ENCODE measurements at places on chromosomes 16 and 17. TPM values are rescaled to one million over a fixed set of nuclear protein-coding genes. Genes with fewer than 3 reads are reported as not detected.

- no peak for DNase-seq
Observed at GRCh38 chr17:69130627-69131296, 10.9 kb downstream of the ABCA6 start.

GRCh38 chr17:10992106-10992880 is 154.4 kb upstream of the PIRT start:
- DNase-seq, result no peak

GRCh38 chr16:56048425-56049105 is 142.7 kb upstream of the GNAO1 start:
- DNase-seq, result no peak

- DNase-seq, result no peak
Observed at GRCh38 chr17:41457676-41458075, 9.5 kb downstream of the KRT32 start.

DNA sequence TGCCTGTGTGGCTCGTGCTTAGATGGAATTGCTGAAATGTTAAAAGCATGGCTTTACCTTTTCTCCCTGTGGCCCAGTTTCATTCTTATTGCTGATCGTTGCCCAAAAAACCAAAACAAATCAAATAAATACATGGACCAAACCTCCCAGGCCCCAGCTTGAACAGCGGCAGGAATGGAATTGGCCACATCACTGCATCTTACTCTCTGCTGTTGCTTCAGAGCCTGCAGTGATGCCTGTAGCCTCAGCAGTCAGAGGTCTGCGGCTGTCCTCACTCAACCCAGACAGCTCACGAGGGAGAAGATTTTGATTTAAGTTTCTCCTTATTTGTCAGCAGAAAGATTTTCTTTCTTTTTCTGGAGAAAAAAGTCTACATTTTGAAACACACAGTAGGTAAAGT is 91.5 kb downstream of the NPIPB11 start:
- no peak for DNase-seq

DNA sequence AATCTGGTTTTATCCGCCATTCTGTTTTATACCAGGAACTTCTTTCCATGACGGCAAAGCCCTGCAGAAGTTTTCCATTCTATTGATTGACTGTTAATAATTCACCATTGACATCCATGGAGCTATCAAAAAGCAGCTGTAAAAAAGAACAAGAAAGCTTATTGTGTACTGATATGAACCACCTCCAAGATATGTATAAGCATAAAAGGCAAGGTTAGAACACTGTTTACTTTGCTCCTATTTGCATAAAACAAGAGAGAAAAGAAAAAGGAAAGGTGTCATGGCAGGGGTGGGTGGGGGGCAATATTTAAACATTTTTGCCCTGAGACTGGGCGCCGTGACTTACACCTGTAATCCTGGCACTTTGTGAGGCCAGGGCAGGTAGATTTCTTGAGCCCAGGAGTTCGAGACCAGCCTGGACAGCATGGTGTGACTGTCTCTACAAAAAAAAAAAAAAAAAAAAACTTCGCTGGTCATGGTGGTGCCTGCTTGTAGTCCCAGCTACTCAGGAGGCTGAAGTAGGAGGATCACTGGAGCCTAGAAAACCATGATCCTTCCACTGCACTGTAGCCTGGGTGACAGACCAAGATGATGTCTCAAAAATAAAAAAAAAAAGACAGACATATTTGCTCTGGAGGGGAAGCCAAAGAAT is 52.5 kb downstream of the TMEM114 start:
- DNase-seq, result no peak

DNA sequence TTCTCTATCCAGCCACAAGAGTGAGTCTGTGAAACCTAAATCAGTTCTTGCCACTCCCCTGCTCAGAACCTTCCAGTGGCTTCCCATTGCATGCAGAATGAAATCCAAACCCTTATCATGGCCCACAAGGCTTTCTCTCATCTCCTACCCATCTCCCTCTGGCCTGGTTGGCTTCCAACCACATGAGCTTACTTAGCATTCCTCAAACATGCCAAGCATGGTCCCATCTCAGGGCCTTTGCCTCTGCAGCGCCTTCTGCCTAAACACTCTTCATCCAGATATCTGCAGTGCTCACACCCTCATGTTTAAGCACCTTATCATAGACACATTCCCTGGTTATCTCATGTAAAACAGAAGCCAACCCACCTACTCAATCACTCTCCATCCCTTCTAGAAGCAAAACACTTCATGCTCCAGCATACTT is 15.5 kb downstream of the TK2 start:
- no peak for DNase-seq

GRCh38 chr17:3956983-3957382 is 7.3 kb downstream of the ATP2A3 start:
- DNase-seq, result no peak

DNA sequence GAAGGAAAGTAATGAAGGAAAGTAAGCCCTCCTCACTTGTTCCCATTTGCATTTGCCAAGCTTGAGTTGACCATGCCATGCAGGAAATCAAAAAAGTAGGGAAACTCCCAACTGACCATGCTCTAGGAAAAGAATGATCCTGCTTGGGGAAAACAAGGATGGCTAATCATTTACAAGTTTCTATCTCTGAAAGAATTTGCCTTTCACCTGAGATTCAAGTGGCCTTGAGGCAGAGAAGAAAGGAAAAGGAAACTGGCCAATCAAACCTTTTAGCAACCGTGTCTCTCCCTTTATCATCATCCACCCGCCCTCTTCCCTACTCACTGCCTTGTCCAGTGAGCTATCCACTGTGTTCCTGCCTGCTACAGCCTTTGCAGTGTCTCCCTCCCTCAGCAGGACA is 757.2 kb upstream of the SOX9 start:
- DNase-seq, result no peak

- no peak for DNase-seq
Observed at GRCh38 chr17:33858682-33859081, 396.4 kb upstream of the CCL2 start.

DNA sequence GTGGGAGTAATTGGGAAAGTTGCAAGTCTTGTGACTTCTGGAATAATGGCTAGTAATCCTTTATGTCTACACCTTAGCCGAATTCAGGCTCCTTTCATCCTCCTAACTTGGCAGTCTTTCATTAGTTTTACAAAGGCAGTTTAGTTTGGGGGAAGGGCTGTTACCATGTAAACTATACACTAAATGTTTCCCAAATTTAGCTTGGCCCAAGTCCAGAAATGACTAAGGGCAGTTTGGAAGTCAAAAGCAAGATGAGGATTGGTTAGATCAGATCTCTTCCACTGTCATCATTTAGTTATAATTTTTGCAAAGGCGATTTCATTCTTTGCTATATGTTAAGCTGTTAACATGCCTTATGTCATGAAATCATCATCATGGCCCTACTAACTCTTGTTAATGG is 115.4 kb upstream of the CACNG3 start:
- peak; percentile 33 for DNase-seq

- DNase-seq, result no peak
Observed at GRCh38 chr16:89230255-89230654, 12.8 kb downstream of the ZNF778 start.

DNA sequence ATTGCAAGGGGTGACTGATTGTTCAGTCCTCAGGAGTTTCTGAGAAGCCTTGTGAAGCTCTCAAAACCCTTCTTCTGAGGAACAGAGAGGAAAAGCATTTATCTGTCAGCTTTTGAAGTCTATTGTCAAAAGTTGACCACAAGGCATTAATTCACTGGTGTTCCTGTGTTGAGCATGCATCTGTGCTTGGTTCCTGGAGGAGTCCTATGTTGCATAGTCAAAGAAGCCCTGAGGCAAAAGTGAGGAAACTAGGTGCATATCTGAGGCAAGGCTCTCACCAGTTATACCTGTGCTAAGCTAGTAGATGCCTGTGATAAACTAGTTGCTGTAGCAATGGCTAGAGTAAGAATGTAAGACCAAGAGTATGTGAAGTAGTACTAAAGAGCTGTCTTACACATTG is 1.8 kb upstream of the HEATR6 start:
- no peak for DNase-seq

GRCh38 chr16:72111657-72112451 is 18.2 kb downstream of the DHX38 start:
- DNase-seq, result no peak

DNA sequence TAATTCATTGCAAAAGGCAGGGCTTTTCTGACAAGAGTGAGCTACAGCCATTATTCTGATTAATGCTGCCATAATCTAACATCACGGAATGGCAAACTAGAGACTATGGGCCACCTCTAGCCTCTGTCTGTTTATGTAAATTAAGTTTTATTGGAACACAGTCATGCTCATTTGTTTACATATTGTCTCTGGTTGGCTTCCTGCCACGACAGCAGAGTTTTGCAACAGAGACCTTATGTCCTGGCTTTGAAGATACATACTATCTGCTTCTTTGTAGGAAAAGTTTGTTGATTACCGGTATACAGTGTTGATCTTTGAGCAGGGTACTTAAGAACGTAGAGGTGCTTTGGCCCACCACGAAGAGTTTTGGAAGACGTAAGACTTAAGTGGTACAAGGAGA is 715.9 kb upstream of the RBFOX1 start:
- no peak for DNase-seq

DNA sequence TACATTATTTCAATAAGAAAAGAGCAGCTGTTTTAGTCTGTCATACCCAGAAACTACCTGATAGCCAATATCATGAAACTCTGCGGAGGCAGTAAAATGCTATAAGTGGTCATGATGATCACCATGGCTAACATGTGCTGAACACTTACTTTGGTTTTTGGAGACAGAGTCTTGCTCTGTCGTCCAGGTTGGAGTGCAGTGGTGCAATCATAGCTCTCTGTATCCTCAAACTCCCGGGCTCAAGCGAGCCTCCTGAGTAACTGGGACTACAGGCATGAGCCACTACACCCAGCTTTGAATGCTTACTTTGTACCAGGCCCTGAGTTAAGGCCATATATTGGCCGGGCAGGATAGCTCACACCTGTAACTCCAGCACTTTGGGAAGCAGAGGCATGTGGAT is 101.2 kb upstream of the DHX40 start:
- no peak for DNase-seq

- no peak for DNase-seq
Observed at GRCh38 chr17:78751447-78752161, 30.5 kb downstream of the CYTH1 start.

DNA sequence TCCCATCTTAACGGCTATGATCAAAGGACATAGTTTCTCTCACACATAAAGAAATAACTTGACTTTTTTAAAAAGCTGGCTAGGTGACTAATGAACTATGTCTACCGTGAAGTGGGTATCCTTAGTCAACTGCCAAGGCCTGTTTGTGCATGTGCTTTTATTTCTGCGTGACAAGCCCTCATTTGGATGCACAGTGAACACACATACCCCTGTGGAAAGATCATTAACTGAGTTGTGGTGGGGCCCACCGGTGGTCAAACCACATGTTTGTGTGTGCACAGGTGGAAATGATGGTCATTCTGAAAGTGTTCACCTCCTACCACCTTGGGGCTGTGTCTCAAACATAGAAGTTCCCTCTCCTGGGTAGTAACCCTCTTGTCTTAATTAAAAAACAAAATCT is 256.1 kb upstream of the SALL1 start:
- DNase-seq, result no peak

- DNase-seq, result no peak
Observed at GRCh38 chr17:2874189-2874686, 78.0 kb downstream of the RAP1GAP2 start.

DNA sequence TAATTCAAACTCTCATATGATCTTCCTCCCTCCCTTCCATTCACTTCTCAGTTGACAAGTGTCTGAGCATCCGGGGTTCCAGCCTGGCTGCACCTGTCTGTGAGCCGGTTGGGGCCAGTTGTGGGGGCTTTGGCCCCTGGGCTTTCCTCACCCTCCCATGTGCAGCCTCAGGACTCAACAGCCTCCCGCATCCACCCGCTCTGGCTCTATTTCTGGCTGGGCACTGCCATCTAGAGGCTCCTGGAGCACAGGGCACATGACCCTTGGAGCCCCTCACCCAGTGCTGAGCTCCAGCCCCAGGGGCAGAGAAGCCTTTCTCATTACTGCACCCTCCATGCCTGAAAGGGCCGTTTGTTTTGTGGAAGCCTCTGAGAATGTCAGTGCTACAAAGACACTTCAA is 43.3 kb downstream of the HAPSTR1 start:
- no peak for DNase-seq

- peak; percentile 28 for DNase-seq
Observed at GRCh38 chr17:82648742-82649331, 593 bp upstream of the WDR45B start.

GRCh38 chr17:70168977-70169708 is at the start of gene KCNJ2:
TSS of gene KCNJ2 (plus strand) at chr17:70169532. CDS start at chr17:70175040, 5,508 bp downstream.
- peak; percentile 80 for DNase-seq

DNA sequence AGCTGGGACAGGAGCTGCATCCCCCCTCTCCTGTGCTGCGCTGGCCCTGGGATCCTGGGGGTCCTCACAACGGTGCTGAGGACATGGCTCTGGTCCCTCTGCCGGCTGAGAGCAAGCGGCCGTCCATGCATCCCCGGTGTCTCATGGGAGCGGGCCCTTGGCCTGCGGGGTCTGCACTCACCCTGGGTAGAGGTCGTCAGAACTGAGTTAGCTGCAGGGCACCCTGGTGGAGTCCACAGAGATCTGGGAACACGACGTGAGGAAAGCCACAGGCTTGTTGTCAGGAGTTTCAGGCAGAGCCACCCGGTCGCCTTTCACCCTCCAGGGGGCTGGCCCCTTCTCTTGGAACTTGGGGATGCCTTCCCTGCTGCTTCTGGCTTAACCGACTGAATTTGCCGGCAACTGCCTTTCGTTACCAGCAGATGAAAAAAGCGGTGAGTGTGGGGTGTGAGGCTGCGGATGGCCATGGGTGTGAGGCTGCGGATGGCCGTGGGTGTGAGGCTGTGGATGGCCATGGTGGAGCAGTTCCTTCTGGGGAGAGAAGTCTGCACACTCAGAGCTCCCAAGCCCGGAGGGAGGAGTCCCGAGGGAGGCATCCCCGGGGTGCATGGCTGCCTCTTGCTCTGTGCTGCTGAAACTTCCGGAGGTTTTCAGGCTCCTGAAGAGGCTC is 81.7 kb downstream of the LMF1 start:
- no peak for DNase-seq

DNA sequence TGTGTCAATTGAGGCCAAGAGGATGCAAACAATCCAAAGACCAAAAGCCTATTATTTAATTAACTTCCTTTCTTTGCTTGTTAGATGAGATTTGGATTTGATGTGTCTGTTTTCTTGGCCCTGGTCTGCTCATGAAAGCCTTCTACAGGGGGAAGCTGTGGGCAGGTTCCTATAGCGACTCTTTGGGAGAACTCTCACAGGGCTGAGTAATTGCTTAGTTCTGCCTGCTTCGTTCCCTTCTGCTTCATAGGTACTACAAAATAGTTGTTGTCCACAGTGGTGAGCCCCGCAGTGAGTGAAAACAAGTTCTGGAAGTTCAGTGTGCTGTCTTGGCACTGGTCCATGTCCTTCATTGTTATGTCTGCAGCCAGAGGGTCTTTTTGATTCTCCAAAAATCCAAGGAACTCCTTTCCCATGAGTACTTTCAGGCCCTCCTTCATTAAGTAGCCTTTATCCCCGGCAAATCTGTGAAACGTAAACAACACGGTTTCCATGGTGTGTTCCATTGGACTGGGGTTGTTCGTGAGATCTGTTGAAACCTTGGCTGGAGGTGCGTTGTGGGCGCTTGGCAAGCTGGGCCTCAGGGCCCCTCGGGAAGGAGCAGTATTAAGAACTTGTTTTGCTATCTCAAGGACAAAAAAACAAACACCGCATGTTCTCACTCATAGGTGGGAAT is 30.0 kb upstream of the ANKRD40CL start:
- DNase-seq, result no peak

MT1M gene
- polyA plus RNA-seq, result 0.83 TPM

FTO gene
- polyA plus RNA-seq, result 93.4 TPM

KCNH6 gene
- 1.1 TPM for polyA plus RNA-seq

TP53TG3C gene
- polyA plus RNA-seq, result not detected

IRF8 gene
- polyA plus RNA-seq, result 12.6 TPM

KRTAP4-4 gene
- polyA plus RNA-seq, result not detected

All from right lung (tissue), 10 donors.